ENCODE measurements at places on chromosomes 12 and 14.

DNA sequence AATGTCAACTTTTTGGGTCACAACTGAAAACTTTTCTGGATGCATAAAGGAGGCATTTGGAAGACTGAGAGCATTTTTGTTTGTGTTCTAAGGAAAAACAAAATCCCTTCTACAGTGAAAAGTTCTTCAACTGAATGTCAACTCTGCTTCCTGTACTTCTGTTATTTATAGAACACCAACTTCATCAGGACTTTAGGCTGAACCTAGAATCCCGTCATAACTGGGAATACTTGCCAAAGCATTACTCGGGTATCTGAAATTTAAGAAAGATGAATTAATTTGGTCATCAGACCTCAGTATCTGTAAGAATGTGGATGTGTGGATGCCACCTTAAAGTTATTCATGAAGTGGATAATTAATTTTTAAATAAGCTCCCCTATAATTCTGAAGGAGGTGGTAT, 73.2 kb downstream of the FERMT2 start:
- DNase-seq: no peak

- no peak for DNase-seq
Measured at GRCh38 chr14:99916091-99916383, 122.8 kb downstream of the EML1 start.

DNA sequence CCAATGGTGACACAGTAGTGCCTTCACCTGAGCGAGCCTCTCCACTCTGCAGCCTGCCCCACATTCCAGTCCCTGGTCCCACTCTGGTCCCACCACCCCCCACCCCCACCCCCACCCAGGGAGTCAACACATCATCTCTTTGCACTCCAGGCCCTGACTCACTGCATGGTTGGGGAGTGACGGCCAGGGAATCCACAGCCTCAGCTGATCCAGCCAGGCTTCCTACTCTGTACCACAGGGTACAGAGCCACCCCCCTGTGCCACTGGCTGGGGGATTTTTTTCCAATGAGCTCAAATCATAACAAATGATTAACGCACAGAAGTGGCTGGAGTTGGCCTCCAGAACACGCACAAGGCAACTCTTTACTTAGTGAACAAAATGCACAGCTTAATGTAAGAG, 233.7 kb downstream of the NTF3 start:
- no peak for DNase-seq

DNA sequence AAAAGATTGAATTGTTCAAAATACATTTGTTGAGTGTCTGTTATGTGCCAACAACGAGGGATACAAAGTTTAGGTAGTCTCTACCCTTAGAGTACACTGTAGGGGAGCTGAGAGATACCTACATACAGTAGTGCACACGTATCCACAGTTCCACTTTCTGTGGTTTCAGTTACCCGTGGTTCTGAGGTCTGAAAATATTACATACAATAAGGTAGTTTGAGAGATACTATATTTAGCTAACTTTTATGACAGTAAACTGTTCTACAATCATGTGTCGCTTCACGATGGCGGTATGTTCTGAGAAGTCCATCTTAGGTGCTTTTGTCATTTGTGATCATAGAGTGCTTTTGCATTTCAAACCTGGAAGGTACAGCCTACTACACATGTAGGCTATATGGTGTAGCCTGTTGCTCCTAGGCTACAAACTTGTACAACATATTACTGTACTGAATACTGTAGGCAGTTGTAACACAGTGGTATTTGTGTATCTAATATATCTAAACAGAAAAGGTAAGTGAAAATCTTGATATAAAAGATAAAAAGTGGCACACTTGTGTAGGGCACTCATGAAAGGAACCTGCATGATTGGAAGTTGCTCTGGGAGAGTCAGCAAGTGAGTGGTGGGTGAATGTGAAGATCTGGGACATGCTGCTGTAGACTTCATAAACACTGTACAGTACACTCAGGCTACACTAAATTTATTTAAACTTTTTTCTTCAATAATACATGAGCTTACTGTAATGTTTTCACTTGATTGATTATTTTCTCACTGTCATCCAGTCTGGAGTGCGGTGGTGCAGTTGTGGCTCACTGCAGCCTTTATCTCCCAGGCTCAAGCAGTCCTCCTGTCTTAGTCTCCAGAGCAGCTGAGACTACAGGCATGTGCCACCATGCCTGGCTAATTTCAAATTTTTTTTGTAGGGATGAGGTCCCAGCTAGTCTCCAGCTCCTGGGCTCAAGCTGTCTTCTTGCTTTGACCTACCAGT, 4.0 kb downstream of the CPSF6 start:
- DNase-seq: no peak

GRCh38 chr12:94788298-94788697, 137.9 kb upstream of the TMCC3 start:
- no peak for DNase-seq

- DNase-seq: no peak
Measured at GRCh38 chr12:129877411-129877810, 26.4 kb downstream of the TMEM132D start.

DNA sequence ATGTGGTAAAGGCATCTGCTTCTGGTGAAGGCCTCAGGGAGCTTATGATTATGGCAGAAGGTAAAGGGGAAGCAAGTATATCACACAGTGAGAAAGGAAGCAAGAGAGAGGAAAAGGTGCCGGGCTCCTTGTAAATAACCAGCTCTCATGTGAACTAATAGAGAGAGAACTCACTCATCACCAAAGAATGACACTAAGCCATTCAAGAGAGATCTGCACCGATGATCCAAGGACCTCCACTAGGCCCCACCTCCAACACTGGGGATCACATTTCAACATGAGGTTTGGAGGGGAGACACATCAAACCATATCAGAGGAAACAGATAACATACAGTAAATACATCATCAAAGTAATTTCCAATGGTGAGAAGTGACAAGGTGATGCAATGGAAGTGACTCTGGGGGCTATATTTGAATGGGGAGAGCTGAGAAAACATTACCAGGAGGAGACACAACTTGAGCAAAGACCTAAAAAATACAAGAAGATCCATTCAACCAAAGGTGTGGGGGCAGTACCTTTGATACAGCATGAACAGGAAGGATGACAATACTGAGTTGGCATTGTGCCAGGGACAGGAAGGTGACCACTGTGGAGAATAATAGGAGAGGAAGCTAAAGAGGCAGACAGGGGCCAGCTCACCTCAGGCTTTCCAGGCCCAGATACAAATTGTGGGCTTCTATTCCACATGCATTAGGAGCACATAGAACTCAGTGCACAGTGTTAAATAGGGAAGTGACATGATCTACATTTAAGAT, 134.4 kb upstream of the GRIP1 start:
- DNase-seq: no peak

GRCh38 chr14:99524804-99525698, 43.8 kb downstream of the CCNK start:
- no peak for DNase-seq

GRCh38 chr12:114403011-114403689, 2.8 kb downstream of the TBX5 start:
- no peak for DNase-seq

- no peak for DNase-seq
Measured at GRCh38 chr14:55756557-55756956, 176.6 kb downstream of the KTN1 start.

- no peak for DNase-seq
Measured at GRCh38 chr14:98008381-98009113, 1211.4 kb downstream of the VRK1 start.

DNA sequence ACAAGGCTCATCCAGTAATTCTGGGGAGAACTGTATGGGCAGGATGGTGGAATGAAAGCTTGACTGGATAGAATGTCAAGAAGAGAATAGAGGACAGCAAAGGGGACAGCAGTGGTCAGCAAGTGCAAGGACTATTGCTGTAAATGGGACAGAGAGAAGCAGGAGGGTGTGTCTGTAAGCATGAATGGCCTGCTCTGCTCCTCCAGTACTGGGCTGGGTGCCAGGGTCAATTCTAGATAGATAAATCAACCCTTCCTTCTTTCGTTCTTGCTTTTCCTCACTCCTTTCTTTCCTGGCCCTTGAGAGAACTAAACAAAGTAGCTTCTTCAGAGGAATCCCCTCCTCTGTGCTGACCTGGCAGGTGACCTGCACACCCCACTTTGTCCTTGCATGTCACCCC, 1019.2 kb downstream of the BCL11B start:
- DNase-seq: no peak

- no peak for DNase-seq
Measured at GRCh38 chr14:76097547-76097946, 54.2 kb upstream of the GPATCH2L start.
